GM10248 (cell line): ENCODE measurements at places on chromosomes 11 and 22.

- no peak for DNase-seq
Observed at GRCh38 chr11:57321388-57322255, 3.1 kb downstream of the TNKS1BP1 start.

- no peak for DNase-seq
Observed at GRCh38 chr11:45523760-45524159, 141.7 kb downstream of the CHST1 start.

GRCh38 chr11:66072518-66072917 is 2.4 kb downstream of the PACS1 start:
- DNase-seq: no peak

DNA sequence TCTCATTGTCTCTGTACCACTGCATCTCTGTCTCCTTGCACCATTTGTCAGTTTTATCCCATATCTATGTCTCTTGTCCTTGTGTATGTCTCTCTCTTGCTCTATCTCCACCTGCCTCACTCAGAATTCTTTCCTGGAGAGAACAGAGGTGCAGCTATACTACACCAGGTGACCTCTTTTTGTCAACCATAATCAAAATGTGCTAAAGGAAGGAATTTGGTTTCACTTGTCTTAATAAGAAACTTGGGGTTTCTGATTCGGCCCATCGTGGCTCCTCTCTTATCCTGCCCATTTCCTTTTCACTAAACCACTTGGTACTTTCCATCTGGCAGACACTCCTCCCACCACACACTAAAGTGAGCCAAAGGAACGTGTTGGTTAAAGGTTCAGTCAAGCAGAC is 2.0 kb upstream of the C11orf42 start:
- no peak for DNase-seq

DNA sequence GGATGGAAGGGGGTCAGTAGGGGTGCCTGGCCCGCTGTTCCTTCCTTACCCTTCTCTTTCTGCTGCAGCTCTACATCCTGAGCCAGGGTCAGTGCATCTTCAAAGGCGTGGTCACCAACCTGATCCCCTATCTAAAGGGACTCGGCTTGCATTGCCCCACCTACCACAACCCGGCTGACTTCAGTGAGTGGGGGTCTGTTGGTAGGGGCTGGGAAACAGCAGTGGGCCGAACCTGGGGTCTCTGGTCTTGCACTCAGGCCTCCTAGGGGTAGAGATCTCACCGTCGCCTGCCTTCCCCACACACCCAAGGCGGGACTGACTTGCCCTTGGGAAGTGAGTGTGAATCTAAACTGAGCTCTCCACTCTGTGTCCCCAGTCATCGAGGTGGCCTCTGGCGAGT is 7.6 kb downstream of the ABCG4 start:
- no peak for DNase-seq

- no peak for DNase-seq
Observed at GRCh38 chr11:34575671-34576070, 45.2 kb upstream of the EHF start.

DNA sequence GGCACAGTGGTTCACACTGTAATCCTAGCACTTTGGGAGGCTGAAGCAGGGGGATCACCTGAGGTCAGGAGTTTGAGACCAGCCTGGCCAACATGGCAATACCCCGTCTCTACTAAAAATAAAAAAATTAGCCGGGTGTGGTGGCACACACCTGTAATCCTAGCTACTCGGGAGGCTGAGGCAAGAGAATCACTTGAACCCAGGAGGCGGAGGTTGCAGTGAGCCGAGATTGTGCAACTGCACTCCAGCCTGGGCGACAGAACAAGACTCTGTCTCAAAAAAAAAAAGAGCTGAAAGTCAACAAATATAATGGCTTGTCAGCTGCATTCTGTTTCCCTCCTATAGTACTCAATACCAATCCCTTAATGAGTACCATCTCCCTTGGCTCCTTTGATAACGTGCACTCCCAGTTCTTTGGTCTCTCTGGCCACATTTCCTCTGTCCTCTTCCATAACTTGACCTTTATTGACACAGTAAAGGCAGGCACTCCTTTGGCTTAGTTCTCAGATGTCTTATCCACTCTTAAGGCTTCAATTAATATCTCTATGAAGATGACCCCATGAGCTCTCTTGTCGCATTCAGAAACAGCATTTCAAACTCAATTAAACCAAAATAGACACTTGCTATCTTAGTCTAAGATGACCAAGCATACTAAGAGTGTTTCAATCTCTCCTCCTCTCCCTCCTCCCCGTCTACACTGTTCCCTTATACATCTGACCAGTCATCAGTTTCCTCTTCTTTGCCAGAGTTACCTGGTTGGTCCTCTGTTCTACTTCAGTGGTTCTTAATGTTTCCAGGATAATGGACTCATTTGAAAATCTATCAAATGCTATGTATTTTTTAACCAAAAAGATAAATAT is 4.8 kb downstream of the MAPK1 start:
- DNase-seq: no peak
